ENCODE measurements at places on chromosomes 3 and 15.
A peak's percentile ranks its signal among the peaks of the same experiment; 100 is the strongest.

- peak; percentile 26 for DNase-seq
- H3K4me1 ChIP-seq, result no peaks in the 10 kb centered on the region
- H3K27me3 ChIP-seq, result no peaks in the 10 kb centered on the region
- no peak overlapping the region for H3K27ac ChIP-seq
Observed at GRCh38 chr15:77144492-77145070, 73.7 kb upstream of the TSPAN3 start.

- H3K36me3 ChIP-seq, result no peaks in the 10 kb centered on the region
- H3K27ac ChIP-seq, result peak overlapping the region; percentile 54
- no peaks in the 10 kb centered on the region for H3K27me3 ChIP-seq
- H3K4me1 ChIP-seq, result peaks cover 47% of the 10 kb centered on the region
- DNase-seq, result no peak
Observed at GRCh38 chr3:52054661-52055511, 1.5 kb downstream of the DUSP7 start.

DNA sequence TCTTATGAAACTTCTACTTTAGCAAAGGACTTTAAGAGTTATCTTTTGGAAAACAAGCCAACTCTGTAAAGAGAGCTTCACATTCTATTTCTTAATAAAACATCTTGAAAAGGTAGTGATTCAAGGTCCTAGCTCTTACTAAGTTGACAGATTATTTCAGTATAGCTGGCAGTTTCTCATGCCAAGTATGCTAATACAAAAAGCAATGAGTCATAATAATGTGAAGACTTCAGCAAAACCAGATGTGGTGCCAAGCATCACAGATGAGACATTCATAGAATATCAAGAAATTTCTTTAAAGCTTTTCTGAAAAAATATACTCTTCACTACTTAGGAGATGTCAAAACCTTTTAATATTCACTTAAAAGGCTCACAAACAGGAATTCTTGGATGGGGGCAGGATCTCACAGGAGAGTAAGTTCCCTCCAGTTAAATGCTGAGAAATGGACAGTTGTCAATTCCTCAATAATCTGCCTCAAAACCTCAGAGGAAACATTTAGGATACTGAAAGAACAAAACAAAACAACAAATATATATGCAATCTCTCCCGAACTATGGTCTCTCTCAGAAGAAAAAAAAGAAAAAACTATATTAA is 45.6 kb downstream of the DCBLD2 start:
- H3K27ac ChIP-seq, result no peak overlapping the region
- DNase-seq, result no peak
- H3K4me1 ChIP-seq, result no peaks in the 10 kb centered on the region
- H3K36me3 ChIP-seq, result no peaks in the 10 kb centered on the region

- H3K4me1 ChIP-seq, result no peaks in the 10 kb centered on the region
- peaks cover 44% of the 10 kb centered on the region for H3K36me3 ChIP-seq
- H3K27ac ChIP-seq, result no peak overlapping the region
- no peaks in the 10 kb centered on the region for H3K27me3 ChIP-seq
- no peak overlapping the region for H3K4me3 ChIP-seq
- no peak for DNase-seq
Observed at GRCh38 chr3:128084675-128085021, 32.4 kb downstream of the SEC61A1 start.

DNA sequence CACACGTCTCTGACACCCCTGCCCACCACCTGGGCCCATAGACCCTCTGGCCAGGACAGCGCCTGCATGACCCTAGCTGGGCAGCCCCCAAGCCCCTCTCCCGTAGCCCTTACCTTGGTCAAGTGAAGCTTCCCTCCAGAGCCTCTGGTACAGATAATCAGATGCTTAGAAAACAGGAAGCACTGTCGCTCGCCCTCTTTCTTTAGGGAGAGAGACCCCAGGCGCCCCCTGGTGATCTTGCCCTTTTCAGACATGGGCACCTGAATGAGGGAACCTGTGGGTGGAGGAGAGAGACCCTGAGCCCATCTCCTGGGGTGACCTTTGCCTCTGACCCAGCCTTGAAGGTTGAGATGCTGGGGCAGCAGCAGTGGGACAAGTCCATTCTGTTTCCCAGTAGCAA is 65.4 kb downstream of the RASGRF1 start:
- H3K4me1 ChIP-seq, result peaks cover 14% of the 10 kb centered on the region
- no peaks in the 10 kb centered on the region for H3K36me3 ChIP-seq
- no peaks in the 10 kb centered on the region for H3K27me3 ChIP-seq
- peak; percentile 86 for DNase-seq
- H3K27ac ChIP-seq, result no peak overlapping the region
- no peak overlapping the region for H3K4me3 ChIP-seq

GRCh38 chr15:32029409-32029861 is 880 bp upstream of the CHRNA7 start:
- H3K27me3 ChIP-seq, result no peaks in the 10 kb centered on the region
- no peak for DNase-seq
- H3K4me1 ChIP-seq, result no peaks in the 10 kb centered on the region
- no peak overlapping the region for H3K27ac ChIP-seq
- no peaks in the 10 kb centered on the region for H3K36me3 ChIP-seq
- no peak overlapping the region for H3K4me3 ChIP-seq

Data from Karpas-422 (cell line).